Activated gamma-delta T cell (primary cell): ENCODE measurements at places on chromosomes 7 and 10.

DNA sequence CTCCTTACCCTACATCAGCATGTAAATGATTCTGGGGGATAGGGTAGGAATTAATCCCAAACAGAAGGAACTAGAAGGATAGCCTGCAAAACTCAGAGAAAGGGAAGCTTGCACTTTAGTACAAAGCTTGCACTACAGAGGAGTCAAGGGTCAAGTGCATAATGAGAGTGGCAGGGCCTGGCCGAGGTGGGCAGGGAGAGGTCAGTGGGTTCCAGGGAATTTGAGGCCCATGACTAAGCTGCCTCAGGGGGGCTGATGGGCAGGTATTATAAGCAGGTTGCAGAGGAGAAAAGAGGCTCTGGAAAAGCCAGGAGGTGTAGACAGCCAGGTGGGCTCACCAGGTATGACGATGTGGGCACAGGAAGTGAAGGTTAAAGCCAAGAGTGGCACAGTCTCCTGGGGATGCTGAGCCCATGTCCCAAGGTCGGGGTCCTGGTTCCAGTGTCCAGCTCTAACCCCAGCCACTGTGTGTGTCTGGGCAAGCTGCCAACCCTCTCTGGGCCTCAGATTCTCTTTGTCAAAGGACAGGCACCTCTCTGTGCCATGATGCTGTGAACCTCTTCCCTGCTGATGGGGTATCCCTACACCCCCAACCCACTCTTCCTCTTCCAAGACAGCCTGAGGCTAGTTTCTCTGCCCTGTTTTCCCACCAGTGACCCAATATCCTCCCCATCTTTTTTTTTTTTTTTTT lies 32.0 kb upstream of the ELN start:
- DNase-seq, result no peak

DNA sequence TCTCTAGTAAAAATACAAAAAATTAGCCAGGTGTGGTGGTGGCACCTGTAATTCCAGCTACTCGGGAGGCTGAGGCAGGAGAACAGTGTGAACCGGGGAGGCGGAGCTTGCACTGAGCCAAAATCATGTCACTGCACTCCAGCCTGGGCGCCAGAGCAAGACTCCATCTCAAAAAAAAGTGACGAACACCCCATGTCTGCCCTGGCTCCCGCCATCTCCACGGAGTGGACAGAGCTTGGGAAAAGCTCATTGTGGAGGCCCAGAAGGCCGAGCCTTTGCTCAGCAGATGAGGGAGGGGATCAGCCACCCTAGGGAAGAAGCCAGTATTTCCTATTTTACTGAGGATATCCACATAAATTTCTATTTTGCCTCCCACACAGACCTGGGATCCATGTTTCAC lies 136.8 kb downstream of the DIP2C start:
- DNase-seq, result no peak

DNA sequence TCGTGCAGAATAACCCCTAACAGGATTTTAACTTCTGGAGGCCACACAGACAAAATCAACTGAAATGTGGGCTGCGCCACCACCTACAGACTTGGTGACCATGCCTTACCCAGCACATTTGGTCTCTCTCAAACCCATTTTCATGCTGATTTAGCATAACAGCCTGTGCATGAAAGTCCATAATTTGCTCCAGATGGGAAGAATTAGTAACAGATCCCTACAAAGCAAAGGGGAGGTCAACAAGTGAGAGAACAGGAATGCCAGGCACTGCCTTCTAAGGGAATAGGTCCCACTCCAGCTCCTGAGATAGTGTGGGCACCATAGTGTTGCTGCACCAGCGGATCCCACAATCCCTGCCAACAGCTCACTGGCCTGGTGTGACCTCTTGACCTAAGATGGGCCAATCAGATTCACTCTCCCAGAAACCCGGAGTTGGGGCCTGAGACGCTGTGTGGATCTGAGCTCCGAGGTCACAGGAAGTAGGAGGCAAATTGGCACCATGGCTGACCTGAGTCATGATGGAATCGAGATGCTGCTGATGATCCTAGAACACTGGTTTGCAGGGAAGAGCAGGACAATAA lies 32.4 kb downstream of the SLIT1 start:
- DNase-seq, result no peak

GRCh38 chr10:118207470-118208007 lies 134.6 kb downstream of the FAM204A start:
- DNase-seq, result no peak

DNA sequence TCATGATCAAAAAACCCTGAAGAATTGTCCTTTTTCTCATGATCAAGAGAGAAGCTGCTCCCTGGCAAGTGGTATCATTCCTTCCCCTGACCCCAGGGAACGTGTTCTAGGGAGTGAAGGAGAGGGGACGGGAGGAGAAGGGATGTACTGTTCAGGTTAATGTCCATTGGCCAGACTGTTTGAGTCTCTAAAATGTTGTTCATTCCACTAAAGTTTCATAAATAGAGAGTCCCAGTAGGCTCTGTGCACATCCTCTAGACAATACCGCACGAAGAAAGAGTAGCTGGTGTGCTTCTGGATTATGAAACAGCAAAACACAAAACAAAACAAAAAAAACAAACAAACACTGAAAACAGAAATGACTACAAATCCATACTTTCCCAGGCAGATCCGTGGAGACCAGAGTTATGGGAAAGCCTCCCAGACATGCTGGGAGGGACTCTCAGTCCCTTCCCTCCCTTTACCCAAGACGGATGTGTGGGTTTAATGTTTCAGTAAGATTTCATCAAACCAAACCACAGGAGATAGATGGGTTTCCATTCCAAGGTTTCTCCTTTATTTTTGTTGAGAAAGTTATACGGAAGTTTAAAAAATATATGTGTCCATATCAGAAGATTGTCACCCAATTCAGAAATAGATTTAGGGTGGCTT lies 66.5 kb upstream of the TNS3 start:
- no peak for DNase-seq

DNA sequence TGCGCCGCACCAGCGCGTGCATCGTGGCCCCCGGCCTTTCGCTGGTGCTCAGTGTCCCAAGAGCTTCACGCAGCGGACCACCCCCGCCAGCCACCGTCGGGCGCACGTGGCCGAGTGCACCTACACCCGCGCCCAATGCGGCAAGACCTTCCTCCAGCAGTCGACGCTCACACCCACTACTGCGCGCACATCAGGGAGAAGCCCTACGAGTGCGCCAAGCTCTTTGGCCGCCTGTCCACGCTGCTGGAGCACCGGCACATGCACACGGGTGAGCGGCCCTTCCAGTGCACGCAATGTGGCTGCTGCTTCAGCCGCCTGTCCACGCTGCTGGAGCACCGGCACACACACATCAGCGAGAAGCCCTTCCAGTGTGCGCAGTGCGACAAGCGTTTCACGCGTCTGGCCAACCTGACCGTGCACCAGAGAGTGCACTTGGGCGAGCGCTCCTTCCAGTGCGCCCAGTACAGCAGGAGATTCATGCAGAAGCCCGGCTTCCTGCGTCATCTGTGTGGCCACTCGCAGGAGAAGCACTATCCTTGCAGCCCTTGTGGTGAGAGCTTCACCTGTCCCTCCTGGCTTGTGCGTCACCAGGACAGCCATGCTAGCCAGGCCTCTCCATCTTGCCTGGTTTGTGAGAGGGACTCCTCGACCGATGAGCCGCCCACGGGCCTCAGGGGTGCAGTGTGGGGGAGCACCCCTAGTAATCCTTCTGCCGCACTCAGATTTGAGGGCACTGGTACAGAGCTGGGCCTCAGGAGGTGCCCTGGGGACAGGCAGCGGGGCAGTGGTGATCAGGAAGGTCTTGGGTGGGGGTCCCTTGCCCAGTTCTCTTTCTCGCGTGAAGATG lies 32.9 kb downstream of the ZNF783 start:
- no peak for DNase-seq

- no peak for DNase-seq
These were observed 280.1 kb upstream of the PTER start for GRCh38 chr10:16156681-16157080.

DNA sequence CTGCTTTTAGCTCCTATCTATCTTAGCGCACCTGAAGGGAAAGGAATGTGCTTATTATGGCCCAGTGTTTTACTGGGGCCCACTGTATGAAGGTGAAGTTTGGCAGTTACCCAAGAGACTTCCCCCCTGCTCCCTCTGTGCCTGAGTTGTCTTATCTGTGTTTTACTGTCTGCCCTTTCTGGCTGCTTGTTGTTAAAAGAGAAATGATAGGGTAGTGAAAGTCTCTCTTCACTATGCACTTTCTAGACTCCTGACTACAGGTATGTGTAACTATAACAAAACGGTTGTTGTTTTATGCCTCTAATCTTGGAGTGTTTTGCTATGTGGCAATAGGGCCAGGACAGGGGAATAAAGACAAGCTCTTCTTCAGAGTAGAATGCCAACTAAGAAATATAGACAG lies 326.9 kb downstream of the KIF20B start:
- no peak for DNase-seq

GRCh38 chr7:74185636-74186035 lies 11.5 kb downstream of the EIF4H start:
- no peak for DNase-seq

GRCh38 chr10:113097036-113097435 lies 147.0 kb downstream of the TCF7L2 start:
- no peak for DNase-seq

DNA sequence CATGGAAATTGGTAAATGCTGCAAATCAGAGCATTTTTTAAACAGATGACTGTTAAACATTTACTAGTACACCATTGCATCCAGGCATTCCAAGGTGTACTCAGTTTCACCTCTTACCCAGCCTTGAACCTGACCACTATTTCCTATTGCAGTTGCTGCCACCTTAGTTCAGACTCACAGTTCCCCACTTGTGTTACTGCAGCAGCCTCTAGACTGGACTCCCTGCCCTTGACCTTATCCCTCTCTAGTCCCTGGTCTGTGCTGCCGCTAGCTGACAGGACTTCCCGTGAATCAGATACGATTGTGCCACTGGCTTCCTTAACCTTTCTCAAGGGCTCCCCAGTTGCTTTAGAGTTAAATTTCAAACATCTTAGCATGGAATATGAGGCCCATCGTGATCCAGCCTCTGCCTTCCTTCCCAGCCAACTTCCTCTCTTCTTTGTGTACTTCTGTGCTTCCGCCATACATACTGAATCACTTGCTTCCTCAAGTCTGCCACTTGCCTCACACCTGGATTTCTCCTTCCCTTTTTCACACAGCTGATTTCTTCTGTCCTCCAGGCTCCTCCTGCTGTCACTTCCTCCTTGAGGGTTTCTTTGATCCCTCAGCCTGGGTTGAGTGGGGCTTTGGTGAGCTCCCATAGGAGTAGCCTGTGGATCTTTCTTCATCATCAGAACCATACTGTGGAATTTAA lies 118.7 kb upstream of the GJD4 start:
- DNase-seq, result no peak

GRCh38 chr7:113774182-113774807 lies 144.5 kb downstream of the PPP1R3A start:
- no peak for DNase-seq

- no peak for DNase-seq
These were observed 10.0 kb downstream of the CAV1 start for GRCh38 chr7:116534790-116535189.

DNA sequence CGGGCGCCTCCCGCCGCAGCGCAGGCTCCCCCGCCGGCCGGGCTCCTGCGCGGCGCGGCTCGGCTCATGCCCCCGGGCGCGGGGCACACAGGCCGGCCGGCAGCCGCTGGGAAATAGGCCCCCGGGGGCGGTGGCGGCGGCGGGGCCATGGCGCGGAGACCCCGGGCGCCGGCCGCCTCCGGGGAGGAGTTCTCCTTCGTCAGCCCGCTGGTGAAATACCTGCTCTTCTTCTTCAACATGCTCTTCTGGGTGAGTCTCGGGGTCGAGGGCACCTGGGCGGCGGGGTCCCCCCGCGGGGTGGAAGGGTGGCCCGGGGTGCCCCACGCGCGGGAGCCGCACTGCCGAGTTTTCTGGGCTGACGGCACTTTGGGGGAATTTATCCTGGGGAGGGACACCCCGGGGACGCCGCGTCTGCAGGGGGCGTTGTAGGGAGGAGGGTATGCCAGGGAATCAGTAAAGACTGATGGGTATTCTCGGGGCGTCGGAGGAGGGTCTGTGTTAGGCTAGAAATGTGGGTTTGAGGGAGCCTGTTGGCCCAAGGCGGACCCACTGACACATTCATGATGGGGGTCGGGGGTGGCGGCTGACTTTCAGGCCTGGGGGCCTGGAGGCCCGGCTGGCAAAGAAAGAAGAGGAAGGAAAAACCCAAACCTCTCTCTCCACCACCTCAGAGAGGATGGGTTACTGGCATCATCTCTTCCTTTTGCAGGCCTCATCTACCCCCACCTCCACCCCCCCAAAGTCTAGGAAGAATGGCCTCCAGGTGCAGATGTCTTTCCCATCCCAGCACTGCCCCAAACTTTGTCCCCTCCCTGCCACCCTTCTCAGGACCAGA lies 544 bp downstream of the TSPAN33 start:
- DNase-seq, result peak; percentile 20

GRCh38 chr10:42876476-42876875 lies 93.9 kb downstream of the BMS1 start:
- DNase-seq, result no peak

DNA sequence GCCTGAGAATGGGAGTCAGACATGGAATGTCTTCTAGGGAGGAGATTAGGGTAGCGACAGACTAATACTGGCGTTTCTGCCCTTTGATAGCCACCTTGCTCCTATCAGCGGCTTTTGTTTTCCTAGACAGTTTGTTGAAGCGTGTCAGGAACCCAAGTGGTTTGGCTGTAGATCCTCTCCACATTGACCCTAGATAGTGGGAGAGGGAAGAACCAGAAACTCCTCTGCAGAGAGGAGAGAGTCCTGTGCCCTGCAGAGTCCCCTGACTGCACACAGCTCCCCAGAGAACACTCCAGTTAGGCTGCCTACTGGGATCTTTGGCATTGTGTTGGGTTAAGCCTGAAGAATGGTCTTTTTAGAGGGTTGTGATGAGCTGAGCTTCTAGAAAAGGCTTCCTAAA lies 2.4 kb downstream of the MEPCE start:
- no peak for DNase-seq

- no peak for DNase-seq
These were observed 125.3 kb downstream of the INSYN2A start for GRCh38 chr10:127071126-127071525.

DNA sequence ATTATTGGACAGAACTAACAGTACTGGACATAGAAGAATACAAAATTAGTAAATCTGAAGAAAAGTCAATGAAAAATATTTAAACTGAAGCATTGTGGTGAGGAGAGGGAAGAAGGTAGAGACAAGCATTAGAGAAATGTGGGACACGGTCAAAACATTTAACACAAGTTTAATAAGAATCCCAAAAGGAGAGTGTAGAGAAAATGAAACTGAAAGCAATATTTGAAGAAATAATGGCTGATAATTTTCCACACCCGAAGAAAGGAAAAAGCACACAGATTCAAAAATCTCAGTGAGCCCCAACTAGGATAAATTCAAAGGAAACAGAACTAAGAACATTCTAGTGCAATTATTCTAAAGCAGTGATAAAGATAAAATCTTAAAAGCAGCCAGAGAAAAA lies 126.4 kb upstream of the LRRTM3 start:
- DNase-seq, result no peak
